ENCODE measurements at places on chromosomes 13 and 19.

DNA sequence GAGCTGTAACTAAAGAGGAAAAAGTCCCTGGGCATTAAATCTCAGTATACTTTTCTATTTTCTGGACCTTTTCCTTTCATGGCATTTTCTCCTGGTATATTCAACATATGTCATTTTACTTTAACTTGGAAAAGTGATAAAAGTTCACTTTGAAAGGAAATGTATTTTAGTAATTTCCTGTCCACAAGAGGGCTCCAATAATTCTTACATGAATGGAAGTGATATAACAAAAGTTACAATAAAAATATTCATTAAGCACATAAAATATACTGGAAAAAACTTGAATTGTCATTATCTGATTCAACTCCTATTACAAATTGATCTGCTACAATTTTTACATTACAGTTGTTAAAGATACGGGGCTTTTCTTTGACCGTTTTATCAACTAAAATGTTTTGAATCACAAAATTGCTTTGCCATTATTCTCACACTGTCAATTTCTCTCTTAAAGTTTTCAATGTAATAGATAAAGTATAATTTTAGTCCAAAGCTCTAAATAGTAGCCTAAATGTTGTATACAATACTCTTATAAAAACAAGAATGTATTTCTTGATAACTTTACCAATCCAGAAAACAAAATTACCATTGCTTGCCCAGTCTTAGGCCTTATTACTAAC is 4.9 kb downstream of the UBL3 start:
- no peak for DNase-seq

DNA sequence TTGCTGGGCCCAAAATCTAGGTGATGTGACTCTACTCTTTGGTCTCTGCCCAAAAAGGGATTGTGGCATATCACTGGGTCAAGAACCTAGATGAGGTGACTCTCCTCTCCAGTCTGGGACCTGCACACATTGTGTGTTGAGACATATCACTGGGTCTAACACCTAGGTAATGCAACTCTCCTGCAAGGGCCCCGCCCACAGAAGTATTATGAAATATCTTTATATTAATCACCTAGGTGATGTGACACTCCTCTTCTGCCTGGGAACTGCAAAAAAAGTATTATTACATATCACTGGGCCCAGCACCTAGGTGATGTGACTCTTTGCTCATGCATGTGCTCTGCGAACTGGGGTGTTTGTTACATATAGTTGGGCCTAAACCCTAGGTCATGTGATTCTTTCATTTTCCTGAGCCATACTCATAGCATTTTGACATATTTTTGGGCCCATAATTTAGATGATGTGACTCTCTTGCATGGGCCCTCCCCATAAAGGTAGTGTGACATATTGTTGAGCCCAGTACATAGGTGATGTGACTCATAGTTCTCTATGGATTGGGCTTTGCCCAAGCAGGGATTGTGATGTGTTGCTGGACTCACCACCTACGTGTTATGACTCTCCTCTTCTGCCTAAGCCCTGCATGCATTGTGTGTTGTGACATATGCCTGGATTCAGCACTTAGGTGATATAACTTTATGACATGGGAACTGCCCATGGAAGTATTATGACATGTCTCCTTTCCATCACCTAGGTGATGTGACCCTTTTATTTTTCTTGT is 11.2 kb upstream of the ZNF681 start:
- no peak for DNase-seq

- DNase-seq: no peak
Measured at GRCh38 chr13:110447058-110447511, 114.4 kb downstream of the RAB20 start.

DNA sequence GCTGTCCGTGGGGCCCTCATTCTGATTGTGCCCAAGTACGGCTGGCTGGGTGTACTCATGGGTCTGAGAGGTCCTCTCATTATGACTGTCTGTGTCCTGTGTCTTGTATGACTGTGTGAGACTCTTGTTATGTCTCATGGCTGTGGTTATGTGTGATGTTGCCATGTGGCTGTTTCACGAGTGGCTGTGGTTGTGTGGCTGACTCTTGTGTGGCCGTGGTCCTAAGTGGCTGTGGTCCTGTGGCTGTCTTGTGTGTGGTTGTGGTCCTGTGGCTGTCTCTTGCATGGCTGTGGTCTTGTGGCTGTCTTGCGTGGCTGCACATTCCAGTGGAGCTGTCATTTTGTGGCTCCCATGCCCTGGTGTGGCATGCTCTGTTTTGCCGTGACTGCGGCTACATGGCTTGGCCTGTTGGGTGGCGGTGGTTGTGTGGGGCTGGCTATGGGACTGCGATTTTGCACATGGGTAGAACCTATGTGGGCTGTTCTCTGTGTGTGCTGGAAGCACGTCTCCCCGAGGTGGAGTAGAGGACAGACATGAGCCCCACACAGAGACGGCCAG is 2.5 kb downstream of the LYL1 start:
- no peak for DNase-seq

GRCh38 chr19:10533646-10534386 is 9.9 kb upstream of the ATG4D start:
- no peak for DNase-seq

DNA sequence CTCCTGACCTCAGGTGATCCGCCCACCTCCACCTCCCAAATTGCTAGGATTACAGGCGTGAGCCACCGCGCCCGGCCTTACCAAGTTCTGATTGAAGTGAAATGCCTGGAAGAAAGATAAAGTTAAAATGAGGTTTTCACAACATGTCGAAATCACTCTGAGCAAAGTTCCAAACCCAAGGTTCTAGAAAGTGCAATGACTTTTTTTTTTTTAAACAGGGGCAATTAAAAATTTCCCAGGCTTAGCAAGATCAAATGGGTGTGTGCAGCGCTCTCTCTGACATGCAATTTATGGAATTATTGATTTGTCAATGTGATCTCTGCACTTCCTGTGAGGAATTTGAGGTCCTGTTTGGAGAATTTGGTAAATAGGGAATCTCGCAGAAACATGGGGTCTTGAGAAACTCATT is 12.8 kb upstream of the MAP2K2 start:
- DNase-seq: no peak

GRCh38 chr19:6530386-6531162 is at the start of gene TNFSF9:
Gene TNFSF9, plus strand, starts transcription at chr19:6531026. Its CDS starts 11 bp downstream, at chr19:6531037.
- peak; percentile 94 for DNase-seq

DNA sequence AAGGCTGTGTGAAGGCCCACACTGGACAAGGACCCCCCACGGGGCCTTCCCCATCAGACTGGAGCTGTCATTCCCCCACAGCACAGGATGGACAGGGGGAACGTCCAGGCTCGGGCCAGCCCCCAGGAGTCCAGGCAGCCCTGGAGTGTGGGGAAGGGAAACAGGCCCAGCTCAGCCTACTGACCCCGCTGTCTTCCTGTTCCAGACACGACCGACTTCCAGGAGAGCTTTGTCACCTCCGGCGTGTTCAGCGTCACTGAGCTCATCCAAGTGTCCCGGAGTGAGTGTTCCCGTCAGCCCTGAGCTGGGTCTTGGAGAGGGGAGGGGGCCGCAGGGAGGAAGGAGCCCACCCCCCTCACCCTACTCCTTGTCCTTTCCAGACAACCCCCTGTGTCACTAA is 47.0 kb downstream of the SMIM24 start:
- DNase-seq: no peak

- no peak for DNase-seq
Measured at GRCh38 chr19:45922281-45922680, 7.7 kb upstream of the NANOS2 start.

DNA sequence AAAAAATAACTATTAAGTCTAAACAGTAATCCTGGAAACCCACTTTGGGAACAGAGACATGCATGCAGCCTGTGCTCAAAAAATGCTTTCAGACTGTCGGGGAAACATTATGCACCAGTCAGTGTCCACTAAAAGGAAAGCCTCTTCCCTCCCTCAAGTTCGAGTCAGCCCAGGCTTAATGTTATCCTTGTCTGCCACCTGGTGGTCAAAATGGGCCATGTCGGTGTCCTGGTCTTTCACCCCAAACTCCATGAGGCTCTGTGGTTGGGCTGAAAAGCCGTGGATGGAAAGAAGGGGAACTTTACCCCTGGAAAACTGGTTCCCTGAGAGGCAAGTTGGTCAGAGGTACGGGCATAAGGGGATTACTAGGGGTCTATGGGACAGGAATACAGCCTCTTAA is 88.4 kb upstream of the ZNF492 start:
- DNase-seq: peak; percentile 57

GRCh38 chr13:98665638-98665995 is 86.9 kb downstream of the SLC15A1 start:
- no peak for DNase-seq

DNA sequence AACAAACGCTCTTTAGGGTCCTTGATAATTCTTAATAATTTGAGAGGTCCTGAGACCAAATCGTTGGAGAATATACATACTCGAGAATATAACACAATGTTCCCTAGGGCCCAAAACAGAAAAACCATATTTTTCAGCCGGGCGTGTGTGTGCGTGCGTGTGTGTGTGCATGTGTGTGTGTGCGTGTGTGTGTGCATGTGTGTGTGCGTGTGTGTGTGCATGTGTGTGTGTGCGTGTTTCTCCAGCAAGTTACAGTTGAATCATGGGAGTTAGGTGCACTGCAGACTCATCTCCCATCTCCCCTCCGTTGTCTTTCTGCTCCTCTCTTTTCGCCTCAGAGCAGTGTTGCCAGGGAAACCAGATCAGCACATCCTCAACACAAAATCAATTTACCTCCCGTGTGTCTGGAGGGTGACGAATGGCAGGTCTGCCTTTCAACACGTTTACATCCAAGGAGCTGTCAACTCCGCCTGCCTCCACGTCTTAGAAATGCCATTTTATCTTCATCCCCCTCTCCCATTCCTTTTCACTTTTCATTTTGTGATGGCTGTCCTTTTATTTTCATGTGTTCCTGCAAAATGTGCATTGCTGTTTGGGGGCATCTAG is 8.3 kb upstream of the PNMA8B start:
- DNase-seq: no peak

GRCh38 chr13:33204130-33204927 is 81.2 kb downstream of the STARD13 start:
- DNase-seq: peak; percentile 53

GRCh38 chr13:102825921-102826706 is 19.7 kb upstream of the ERCC5 start:
- no peak for DNase-seq

DNA sequence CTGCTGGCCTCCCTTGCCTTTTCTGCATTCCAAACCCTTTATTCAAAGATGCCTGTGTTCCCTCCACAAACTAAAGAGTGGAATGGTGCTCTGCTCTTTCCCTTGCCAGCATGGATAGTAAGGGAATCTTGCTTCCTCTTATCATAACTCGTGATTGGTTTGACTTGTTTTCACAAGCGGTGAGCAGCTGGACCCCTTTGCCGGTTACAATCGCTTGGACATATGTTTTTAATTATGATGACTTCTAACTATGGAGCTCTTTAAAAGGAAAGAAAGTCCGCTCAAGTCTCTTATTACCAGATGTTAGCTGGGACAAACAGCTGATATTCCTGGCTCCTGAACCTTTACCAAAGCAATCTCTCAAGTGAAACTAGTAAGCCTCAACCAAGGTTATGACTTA is 1094.7 kb downstream of the UQCRFS1 start:
- DNase-seq: no peak

DNA sequence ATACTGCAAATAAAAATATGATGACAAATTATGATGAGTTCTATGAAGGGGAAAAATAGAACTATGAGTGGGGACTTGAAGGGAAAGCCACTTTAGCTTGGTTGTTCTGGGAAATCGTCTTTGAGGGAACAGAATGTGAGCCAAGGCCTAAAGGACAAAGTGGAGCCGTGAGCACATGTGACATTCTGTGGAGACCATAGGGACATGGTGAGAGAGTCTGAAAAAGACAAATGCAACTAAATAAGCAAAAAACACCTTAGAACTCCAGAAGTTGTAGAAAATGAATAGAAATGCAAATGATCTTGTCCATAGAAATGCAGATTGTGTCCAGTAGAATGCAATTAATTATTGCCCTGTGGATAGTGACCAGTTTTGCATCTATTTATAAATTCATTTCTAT is 86.8 kb upstream of the ANKRD10 start:
- no peak for DNase-seq

DNA sequence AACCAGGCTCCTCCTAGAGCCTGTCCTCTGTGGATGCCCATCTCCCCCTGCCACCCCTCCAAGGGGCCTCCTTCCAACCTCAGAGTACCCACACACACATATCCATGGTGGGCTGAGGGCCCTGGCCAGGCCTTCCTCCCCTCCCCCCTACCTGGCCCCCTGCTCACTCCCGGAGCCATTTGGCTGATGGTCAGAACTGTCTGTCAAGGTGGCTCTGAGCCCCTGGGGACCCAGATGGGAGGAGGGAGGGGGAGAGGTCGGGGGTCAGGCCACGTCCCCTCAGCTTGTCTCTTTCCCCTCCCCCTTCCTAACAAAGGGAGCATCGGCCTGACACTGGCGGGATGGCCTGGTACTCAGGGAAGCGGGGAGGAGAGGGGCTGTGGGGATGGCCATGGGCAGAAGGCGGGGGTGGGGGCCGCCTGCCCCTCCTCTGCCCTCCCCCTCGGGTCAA is 18.7 kb upstream of the POU2F2 start:
- no peak for DNase-seq

GRCh38 chr19:38021352-38021751 is 114.3 kb downstream of the SIPA1L3 start:
- DNase-seq: no peak

DNA sequence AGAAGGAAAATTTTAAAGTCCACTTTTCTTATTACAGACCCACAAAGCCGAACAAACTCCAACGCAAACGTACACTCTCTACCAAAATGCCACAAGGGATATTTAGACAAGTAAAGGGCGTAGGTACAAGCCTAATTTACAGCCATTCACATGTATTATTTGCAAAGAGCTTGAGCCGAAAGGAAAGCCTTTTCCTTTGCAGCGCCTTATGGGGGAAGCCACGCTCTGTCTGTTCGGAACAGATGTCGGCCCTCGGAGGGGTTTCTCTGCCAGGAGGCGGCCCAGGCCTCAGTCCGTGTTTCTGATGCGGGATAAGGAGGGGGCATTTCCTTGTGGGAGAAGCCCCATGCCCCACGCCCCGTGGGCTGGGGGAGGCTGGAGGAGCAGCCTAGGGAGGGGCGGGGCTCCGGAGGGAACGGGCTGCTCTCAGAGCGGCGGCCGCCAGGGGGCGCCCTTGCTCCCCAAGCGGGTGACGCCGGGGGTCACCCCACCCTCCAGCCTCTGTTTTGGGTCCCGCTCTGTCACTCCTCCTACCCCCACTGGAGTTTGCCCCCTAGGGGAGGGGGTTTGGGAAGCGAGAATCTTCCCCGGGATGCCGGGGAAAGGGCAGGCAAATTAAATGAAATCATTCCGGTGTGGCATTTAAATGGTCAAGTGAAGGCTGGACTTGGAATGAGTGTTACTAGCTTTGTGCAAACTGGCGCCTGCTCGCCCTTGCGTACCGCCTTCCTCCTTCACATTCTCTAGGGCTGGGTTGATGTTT is 2.9 kb downstream of the HTR2A start:
- peak; percentile 37 for DNase-seq

DNA sequence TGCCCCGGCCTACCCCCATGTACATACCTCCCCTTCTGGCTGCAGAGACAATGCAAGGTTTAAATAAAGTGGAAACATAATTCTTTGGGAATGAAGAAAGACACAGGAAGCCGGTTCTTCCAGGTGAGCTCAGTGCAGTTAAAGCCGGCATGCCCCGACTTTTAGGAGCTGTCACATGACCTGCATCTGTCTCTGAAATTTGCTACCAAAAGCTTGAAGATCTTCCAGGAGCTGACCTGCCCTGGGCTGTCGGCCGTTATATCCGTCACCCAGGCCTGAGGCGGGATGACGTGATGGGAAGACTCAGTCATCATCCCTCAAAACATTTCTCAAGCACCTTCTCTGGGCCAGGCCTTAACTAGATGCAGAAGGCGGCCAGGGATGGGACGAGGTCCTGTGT is 10.3 kb downstream of the RAB8A start:
- DNase-seq: no peak

GRCh38 chr19:18273561-18274218 is 562 bp downstream of the IQCN start:
- no peak for DNase-seq

Data from tibial nerve (tissue), 4 donors.